A172 (cell line): ENCODE measurements at places on chromosomes 5 and 9. TPM values are rescaled to one million over a fixed set of nuclear protein-coding genes. Genes with fewer than 3 reads are reported as not detected.

Gene CDKN2B
- total RNA-seq = not detected in 2 replicates

Gene CTXN3
- total RNA-seq = not detected in 2 replicates

Gene SPARC
- total RNA-seq = 3,811 and 5,357 TPM in 2 replicates

Gene GCNT1
- 1.6 and 2.7 TPM in 2 replicates for total RNA-seq

Gene LCN10
- not detected in 2 replicates for total RNA-seq

Gene CNTNAP3B
- total RNA-seq = 2.3 and 4.0 TPM in 2 replicates

Gene CARD6
- total RNA-seq = 8.5 and 10.3 TPM in 2 replicates

Gene DHFR
- 147 and 155 TPM in 2 replicates for total RNA-seq
